CD4-positive, alpha-beta T cell treated with Interleukin-15 for 4 hours (primary cell): ENCODE measurements at places on chromosomes 2 and 18.

DNA sequence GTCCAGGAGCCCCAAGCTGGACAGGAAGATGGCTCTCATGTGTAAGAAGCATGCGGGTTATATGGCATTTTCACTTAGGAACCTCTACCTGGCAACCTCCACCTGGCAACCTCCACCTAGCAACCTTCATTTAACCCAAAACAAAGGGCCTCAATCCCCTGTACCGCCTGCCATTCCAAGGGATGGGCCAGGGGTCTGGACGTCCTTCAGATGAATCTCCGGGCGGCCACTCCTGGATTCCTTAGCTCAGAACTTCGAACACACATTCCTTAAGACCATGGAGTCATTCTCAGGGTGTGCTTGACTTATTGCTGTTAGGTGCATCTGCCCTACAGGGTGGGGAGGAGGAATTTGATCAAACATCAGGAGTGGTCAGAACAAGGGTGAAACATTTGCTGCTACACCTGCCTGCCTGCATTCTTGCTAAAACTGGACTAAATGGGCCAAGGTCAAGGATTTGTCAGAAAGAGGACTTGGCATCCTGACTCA lies 277.6 kb downstream of the PHLPP1 start:
- DNase-seq: no peak

- no peak for DNase-seq
Observed at GRCh38 chr18:39799006-39799405, 2156.0 kb upstream of the PIK3C3 start.

DNA sequence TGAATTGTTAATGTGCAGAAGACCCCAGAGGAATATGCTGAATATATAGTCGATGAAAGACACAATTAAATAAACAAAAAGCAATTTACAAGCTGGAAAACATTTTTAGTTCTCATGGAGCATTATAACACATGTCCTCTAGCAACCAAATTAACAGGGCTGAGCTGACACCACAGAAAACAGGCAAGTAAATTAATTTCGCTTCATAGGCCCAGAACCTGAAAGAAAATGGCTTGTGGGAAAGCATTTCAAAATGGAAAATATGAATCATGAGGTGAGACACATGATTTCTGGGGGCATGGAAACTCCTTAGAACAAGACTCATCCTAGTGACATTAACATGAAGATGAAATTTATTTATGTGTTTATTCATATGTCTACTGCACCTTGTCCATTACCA lies 25.0 kb upstream of the RNF152 start:
- no peak for DNase-seq

DNA sequence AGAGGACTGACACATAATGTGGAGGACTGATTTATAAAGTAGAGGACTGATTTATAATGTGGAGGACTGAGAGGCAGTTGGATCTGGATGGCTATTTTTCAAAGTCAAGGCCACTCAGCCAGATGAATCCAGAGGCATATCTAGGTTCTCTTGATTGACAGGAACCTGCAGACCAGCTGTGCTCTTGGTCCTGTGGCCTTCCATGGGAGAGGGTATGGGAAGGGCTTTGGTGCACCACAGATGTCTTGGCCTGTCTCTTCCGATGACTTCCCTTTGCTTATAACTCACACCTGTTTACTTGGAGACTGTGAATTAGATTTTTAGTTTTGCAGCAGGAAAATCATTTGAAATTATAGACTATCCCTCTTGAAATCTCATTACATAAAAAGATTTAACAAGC lies 32.3 kb downstream of the AGAP1 start:
- DNase-seq: no peak

GRCh38 chr2:50727636-50728339 lies 304.1 kb downstream of the NRXN1 start:
- DNase-seq: no peak

GRCh38 chr18:60189856-60190255 lies 182.7 kb downstream of the MC4R start:
- no peak for DNase-seq

GRCh38 chr2:206614811-206615210 lies 27.5 kb upstream of the FAM237A start:
- DNase-seq: no peak

DNA sequence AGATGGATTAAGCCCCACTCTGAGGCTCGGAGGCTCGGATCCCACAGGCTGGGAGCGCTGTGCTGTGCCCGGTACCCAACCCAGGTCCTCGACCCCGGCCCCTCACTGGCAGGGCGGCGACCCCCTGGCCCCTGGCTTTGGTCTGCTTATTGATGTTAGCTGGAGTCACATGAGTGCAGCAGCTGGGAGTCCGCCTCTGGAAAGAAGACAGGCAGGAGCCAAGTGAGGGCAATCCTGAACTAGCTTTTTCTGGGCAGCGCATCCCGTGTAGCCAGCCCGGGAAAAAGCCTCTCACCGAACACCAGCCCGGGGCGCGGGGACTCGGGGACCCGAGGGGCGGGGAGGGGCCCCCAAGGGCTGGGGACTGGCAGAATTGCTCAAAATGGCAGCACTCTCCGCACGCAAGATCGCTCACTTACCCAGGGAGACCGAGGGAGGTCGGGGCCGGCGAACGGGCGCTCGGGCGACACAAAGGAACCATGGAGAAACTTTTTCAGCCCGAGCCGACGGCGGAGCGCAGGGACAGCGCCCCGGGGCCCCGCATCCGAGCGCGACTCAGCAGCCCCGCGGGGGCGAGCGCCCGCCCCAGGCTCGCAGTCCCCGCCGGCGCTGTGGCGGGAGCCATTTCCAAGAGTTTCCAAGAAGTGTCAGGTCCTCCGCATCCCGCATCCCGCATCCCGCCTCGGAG lies 567 bp downstream of the TMEM200C start:
- no peak for DNase-seq

GRCh38 chr2:168239281-168239680 lies 8.1 kb downstream of the STK39 start:
- no peak for DNase-seq

GRCh38 chr2:129443235-129443864 lies 536.1 kb upstream of the RAB6C start:
- DNase-seq: no peak

DNA sequence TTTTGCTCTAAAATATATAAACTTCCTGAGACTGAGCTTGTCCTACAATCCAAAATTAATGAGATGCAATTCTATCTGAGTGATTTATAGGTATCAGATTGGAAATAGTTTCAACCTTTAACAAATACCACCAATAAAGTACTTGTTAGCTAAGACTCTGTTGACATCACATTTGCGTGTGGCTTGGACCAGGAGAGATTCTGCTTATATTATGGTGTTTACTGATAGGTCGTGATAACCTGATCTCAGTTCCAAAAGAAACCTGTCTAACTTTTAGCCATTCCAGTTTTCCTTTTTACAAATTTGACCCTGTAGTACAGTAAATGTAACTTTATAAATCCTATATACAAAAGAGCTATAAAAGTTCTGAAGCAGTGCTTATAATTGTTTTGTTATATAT lies 78.4 kb upstream of the ABCA12 start:
- no peak for DNase-seq
